ENCODE measurements at places on chromosomes 4 and X.
A peak's percentile ranks its signal among the peaks of the same experiment; 100 is the strongest.

- DNase-seq: no peak
Measured at GRCh38 chrX:850471-850916, 219.9 kb downstream of the SHOX start.

DNA sequence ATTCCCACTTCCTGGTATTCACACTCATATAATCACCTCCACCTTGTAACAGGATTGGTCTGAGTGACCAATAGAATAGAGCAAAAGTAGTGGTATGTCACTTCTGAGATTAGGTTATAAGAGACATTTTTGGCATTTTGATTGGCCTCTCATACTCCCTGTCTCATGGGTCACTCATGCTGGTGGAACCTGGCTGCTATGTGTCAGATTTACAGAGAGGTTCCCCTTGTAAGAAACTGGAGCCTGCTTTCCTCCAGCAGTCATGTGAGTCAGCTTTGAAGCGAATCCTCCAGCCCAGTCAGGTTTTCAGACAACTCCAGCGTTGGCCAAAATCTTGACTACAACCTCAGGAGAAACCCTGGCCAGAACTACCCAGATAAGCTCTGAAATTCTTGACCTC is 2.6 kb upstream of the OTUD4 start:
- DNase-seq: no peak

GRCh38 chr4:87073199-87074120 is 138.6 kb downstream of the AFF1 start:
- DNase-seq: peak; percentile 46

GRCh38 chrX:1661922-1662221 is 47.0 kb downstream of the ASMT start:
- no peak for DNase-seq

- no peak for DNase-seq
Measured at GRCh38 chrX:42696536-42697124, 81.3 kb downstream of the PPP1R2C start.

DNA sequence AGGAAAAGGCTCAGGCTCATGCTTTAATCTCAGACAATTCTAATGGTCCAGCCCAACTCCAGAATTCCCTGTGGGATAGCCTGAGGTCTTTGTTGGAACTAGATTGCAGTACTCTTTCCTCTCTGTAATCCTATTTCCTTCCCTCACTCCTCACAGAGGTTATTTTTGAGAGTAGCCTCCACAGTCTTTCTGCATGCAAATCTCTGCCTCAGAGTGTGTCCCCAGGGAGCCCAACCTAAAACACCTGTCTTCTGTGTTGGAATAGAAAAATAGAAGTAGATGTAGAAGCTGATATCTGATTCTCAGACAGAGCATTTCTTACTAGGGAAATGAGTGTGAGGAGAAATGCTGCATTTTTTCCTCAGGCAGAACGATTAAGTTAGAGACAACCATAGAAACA is 915.5 kb upstream of the EPHA5 start:
- DNase-seq: no peak

- DNase-seq: no peak
Measured at GRCh38 chr4:177375372-177375771, 65.7 kb downstream of the NEIL3 start.

- DNase-seq: no peak
Measured at GRCh38 chr4:25937801-25938200, 23.8 kb downstream of the SMIM20 start.

GRCh38 chrX:153303276-153304262 is 18.0 kb downstream of the PNMA6F start:
- DNase-seq: no peak

DNA sequence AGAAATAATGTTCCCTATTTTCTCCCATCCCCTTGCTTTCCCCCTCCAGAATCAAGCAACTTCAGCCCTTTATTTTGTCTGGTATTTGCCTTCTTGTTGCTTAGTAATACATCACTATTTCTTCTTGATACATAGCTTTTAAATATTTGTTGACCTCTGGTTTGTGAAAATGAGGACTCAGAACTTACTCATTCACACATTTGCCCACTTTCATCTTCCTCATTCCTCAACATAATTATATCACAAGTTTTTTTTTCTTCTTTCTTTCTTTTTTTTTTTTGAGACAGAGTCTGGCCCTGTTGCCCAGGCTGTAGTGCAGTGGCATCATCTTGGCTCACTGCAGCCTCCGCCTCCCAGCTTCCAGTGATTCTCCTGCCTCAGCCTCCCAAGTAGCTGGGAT is 28.9 kb upstream of the NDUFC1 start:
- DNase-seq: no peak

- peak; percentile 96 for DNase-seq
Measured at GRCh38 chrX:152830312-152831305, at the start of the genes CETN2 and NSDHL. Gene CETN2 (minus strand): TSS chrX:152830757. CDS start chrX:152830710, 47 bp downstream. Gene NSDHL (plus strand): TSS chrX:152831063. CDS start chrX:152846325, 15,262 bp downstream.

DNA sequence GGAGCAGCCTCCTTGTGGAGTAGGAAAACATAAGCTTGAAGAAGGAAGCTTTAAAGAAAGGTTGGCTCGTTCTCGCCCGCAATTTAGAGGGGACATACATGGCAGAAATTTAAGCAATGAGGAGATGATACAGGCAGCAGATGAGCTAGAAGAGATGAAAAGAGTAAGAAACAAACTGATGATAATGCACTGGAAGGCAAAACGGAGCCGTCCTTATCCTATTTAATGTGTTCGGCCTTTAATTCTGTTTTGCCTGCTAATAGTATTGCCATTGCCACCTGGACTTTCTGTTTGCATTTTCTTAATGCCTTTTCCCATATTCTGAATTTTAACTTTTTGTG is 1.4 kb downstream of the TCEAL1 start:
- DNase-seq: no peak
